ENCODE measurements at places on chromosomes 1 and 21.

GRCh38 chr1:68571454-68572235 lies 74.8 kb upstream of the DEPDC1 start:
- DNase-seq: no peak

- no peak for DNase-seq
Observed at GRCh38 chr1:85465099-85465785, at the start of gene DDAH1. Gene DDAH1, minus strand, starts transcription at chr1:85465159. Its CDS starts 114 bp downstream, at chr1:85465045.

- DNase-seq: no peak
Observed at GRCh38 chr1:65911679-65912078, 119.0 kb downstream of the PDE4B start.

- DNase-seq: no peak
Observed at GRCh38 chr1:240320659-240321058, 229.0 kb downstream of the FMN2 start.

GRCh38 chr1:2250721-2251281 lies 22.7 kb downstream of the SKI start:
- no peak for DNase-seq

- peak; percentile 3 for DNase-seq
Observed at GRCh38 chr1:43554444-43554992, 23.8 kb downstream of the PTPRF start.

DNA sequence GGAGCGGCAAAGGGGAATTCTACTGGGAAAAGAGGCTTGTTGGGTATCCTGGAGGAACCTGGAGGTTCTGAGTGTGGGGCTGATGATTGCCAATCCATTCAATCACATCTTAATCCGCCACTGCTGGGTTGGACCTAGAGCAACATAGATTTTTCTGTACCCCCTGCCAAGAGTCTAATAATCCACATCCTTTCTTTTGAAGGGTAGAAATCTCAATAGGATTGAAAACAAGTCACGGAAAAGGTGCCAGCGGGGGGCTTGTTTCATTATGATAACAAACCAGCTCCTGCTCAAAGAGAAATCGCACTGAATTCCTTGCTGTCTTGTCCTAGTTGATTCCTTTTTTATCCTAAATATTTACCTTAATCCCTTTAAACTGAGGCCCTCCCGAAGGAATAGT lies 528.5 kb downstream of the ADGRL2 start:
- no peak for DNase-seq

DNA sequence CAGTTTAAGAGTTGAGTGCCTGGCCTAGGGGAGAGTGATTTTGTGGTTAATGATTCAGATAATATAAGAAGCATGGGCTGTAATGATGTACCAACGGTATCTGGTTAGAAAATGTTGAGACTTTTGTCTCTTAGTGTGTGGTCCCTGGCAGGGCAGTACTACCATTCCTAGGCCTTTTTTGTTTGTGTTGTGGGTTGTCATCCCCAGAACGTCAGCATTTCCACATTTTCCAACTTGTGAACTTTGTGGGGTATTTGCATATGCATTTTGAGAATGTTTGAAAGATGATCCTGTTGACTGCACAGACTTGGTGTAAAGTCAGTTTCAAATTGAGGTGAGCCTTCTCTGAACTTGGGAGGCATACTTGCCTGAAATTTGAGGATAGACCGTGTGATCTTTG lies 11.4 kb downstream of the NEK7 start:
- DNase-seq: no peak

DNA sequence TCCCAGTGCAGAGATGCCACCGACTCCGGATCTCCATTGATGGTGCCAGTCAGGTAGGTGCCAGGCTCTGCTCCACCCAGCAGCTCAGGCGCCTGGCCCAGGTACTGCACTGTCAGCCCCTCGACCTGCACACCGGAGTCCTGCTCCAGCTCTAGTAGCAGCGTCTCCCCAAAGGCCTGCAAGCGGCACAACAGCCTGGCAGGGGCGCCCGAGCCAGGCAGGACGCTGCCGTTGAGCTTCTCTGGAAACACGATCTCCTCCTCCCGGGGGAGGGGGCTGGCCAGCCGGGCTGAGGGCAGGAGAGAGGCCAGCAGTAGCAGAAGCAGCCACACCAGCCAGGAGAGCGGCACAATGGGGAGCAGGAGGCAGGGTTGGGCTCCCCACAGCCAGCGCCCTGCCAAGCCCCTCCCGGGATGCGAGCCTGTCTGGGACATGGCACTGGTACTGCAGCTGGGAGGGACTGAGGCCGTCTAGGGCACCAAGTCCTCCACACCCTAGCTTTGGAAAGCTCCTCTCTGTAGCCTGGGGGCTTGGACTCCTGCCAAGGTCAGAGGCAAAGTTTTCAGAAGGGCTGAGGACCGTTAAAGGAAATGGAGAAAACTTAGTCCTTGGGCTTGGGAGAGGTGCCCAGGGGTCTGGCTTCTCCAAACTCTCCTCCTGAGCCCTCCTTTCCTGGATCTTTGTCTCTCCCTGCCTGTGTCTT lies 509 bp downstream of the ADAMTS4 start:
- DNase-seq: no peak

GRCh38 chr1:241846862-241847539 lies 1.0 kb upstream of the EXO1 start:
- DNase-seq: no peak

GRCh38 chr1:36532810-36533401 lies 50.2 kb upstream of the CSF3R start:
- DNase-seq: no peak

DNA sequence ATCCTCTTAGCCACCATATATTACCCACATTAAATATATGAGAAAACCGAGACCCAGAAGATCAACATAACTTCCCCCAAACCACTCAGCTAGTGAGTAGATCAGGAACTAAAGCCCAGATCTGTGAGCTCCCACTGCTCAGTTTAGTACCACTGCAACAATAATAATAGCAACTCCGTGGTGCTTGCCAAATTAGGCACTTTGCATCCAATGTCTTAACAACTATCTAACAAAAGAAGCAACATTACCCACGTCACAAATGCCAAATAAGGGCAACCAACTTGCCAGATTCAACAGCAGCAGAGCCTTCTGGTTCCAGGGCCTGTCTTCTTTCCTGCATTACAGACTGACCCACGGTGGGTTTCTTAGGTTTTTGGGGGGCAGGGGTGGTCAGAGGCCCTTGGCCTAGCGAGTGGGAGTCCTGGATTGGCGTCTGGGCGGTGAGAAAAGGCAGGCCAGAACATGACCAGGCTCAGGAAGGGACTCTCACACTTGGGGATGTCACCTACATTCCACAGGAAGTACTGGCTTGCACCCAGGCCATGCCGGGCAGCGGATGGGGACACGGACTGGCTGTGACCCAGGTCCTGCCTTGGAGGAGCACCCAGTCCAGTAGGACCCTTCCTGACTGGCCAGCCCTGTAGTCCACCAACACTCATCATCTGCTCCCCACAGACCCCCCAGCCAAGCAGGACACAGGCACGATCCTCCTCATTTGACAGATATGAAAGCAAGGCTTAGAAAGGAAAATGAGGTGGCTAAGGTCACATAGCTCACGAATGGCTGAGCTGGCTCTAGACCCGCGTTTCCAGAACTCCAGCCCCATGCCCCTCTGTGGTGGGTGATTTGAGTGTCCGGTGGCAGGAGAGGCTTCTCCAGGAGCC lies 4.6 kb downstream of the HCRTR1 start:
- DNase-seq: no peak

DNA sequence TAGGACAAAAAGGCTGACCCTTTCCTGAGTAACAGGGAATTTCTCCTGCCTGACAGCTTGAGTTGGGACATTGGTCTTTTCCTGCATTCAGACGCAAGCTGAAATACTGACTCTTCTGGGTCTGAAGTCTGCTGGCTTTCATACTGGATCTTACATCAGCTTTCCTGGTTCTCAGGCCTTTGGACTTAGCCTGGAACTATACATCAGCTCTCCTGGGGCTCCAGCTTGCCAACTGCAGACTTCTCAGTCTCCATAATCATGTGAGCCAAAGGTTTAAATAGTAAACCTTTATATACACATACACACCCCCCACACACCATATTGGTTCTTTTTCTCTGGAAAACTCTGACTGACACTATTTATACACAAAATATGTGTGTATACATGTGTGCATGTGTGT lies 59.0 kb upstream of the KCND3 start:
- no peak for DNase-seq

DNA sequence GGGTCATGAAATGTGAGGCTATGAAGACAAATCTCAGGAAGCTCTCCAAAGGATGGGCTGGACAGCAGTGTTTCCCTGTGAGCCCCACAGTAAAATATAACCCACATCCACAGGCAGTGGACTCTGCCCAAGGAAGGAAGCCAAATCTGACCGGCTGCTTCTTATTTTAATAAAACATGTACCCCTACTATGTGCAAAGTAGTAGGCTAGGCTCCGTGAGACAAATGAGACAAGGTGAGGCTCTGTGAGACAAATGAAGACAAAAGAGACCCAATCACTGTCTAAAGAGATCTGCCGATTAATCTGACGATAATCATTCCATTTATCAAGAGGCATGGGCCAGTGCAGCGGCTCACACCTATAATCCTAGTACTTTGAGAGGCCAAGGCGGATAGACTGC lies 2.1 kb downstream of the ASAP3 start:
- no peak for DNase-seq

- no peak for DNase-seq
Observed at GRCh38 chr21:45088729-45089128, 14.3 kb downstream of the ADARB1 start.

GRCh38 chr1:15584489-15585363 lies at the start of gene AGMAT:
Gene AGMAT, minus strand, starts transcription at chr1:15585051. Its CDS starts 84 bp downstream, at chr1:15584967.
- DNase-seq: no peak

GRCh38 chr1:199273837-199274379 lies 635.1 kb downstream of the PTPRC start:
- DNase-seq: no peak

DNA sequence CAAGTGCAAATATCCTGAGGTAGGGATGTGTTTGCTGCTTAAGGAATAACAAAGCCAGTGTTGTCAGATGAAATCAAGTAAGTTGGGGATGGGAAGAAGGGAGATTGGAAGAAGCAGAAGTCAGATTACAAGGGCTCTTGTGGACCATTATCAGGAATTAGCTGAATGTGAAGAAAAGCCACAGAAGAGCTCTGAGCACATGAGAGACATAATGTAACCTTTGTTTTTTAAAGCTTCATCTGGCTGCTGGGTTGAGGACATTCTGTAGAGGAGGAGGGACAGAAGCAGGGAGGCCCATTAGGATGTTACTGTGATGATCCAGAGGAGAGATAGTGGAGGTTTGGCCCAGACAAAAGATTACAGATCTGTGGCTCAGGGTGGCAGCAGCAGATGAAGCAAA lies 111.7 kb downstream of the DUSP10 start:
- DNase-seq: no peak

- no peak for DNase-seq
Observed at GRCh38 chr1:169867012-169867675, 26.6 kb downstream of the SCYL3 start.

DNA sequence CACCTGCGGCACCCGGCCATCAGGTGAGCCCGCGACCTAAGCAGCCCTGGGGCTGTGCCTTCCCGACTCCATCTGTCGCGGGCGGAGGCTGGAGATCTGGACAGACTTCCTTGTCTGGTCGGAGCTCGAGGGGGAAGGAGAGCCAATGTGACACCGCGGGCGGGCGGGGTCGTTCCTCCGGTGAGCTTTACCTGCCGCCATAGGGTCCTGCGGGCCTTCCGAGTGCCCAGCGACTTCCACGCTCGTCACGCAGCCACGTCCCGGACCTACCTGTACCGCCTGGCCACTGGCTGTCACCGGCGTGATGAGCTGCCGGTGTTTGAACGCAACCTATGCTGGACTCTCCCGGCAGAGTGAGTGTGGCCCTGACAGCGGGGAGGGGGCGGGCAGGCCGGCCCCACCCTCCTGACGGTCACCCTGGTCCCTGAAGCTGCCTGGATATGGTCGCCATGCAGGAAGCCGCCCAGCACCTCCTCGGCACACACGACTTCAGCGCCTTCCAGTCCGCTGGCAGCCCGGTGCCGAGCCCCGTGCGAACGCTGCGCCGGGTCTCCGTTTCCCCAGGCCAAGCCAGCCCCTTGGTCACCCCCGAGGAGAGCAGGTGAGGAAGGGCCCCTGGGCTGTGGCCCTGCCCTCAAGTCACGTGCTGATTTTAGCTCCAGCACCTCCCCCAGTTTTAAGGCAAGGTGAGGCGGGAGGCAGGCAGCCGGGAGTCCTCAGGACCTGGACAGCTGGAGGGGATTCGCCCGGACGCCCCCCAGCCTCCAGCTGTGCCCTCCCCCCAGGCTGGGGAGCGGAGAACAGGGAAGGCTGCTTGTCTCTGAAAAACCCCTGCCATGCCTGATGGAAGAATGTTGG lies 1.1 kb downstream of the PUSL1 start:
- no peak for DNase-seq
